ENCODE measurements at places on chromosomes 1 and 21.

DNA sequence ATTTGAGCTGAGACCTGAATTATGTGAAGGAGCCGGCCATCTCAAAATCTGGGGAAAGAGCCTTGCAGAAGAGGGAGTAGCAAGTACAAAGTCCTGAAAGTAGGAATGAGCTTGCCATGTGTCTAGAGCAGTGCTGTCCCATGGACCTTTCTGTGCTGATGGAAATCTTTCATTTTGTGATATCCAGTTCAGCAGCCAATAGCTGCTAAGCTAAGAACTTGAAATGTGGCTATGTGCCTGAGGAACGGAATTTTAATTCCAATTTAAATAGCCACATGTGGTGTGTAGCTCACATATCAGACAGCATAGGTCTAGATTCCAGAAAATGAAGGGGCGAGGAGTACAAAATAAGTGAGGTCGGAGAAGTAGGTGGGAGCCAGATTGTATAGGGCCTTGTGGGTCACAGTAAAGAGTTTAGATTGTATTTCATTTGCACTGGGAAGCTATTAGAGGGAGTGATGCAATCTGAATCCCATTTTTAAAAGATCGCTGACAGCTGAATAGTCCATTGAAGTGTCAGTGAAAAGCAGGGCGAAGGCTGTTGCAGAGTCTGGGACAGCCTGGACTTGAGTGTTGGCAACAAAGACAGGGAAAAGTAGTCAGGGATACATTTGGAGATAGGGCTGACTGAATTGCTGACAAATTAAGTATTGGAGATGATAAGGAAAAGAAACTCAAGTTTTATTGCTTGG lies 80.3 kb downstream of the TMEM200B start:
- DNase-seq, result no peak

DNA sequence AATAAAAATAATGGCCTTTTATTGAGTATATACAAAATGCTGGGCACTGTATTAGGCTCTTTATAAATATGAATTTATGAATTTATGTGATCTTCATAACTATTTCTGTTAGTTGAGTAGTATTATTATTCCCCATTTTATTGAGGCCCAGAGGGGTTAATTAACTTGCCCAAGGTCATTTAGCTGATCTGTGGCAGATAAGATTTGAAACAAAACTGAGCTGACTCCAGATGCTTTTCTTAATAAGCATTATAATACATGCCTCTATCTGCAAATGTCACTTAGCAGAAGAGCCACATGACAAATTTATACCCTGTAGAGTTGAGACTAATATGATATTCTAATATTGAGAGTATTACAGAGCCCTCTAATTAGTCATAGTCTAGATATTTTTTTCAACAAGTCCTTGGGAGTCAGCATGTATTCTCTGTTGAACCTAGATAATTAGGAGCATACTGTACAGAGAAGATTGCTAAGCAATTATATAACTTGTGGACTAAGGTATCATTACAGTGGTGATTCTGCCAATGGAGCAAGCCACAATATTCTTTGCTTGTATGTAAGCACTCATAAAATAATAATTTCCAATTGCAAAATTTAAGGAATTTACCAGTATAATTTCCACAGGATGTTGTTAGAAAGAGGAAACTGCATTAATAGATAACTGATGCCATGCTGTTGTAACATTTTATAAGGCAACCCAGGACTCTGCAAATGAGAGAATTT lies 112.0 kb downstream of the LRRC40 start:
- no peak for DNase-seq

GRCh38 chr1:13642306-13643004 lies 57.5 kb upstream of the PRDM2 start:
- no peak for DNase-seq

- no peak for DNase-seq
Measured at GRCh38 chr1:12851779-12852178, 3.3 kb upstream of the HNRNPCL1 start.

GRCh38 chr1:117573386-117574023 lies 32.3 kb upstream of the TENT5C start:
- DNase-seq, result no peak

- DNase-seq, result no peak
Measured at GRCh38 chr1:32224285-32224684, 2.1 kb downstream of the EIF3I start.

DNA sequence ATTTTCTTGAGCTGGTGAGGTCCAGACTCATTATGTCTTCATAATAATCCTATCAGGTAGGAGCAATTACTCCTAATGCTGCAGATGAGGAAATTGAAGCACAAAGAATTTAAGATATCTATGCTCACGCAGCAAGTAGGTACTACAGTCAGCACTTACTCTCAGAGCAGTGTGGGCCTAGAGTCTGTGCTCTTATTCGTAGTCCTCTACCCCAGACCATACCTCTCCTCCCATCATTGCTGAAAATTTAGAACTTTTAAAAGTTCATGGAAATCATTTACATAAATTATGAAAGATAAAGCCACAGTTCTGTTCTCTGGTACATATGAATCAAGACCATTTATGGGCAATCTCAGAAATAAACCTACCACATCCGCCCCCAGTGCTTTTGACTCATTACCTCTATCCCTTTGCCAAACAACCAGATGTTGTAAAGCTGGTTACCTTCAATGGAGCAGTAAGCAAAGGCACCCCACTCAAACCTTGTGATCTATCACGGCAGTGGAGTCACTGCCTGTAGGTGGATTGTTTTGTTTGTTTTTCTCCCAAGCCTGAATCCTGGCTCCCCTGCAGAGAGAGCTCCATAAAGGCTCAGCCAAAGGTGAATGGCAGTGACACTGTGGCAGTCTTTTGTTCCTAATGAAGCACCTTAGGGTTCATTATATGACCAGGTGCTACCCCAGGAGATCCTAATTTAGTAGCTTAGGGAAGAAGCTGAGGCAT lies 20.9 kb upstream of the MAN1A2 start:
- no peak for DNase-seq

GRCh38 chr1:201696217-201696761 lies 132.7 kb upstream of the IPO9 start:
- DNase-seq, result no peak

DNA sequence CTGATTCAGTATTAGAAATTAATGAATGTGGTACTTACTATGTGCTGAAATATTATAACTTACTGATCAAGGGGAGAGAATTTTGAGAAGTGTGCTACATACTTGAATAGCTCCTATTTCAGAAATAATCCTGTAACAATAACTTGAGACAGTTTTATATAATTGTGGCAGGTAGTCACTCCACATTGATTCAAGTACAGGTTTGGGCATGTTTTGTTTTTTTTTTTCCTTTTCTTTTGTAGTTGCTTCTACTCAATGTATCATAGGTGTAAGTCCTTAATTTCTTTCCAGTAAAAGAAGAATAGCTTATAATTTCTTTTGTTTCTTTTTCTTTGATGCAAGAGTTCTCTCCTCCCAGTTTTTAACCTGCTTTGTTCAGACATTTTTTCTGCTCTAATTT lies 86.1 kb upstream of the ADGRL2 start:
- no peak for DNase-seq

- DNase-seq, result no peak
Measured at GRCh38 chr1:214551436-214552173, at the start of gene PTPN14. TSS of gene PTPN14 (minus strand) at chr1:214551602. CDS start at chr1:214464803, 86,799 bp downstream.

- no peak for DNase-seq
Measured at GRCh38 chr1:44719318-44719717, 11.7 kb downstream of the RNU5D-1 start.

GRCh38 chr21:38669186-38669585 lies 136.5 kb upstream of the ETS2 start:
- no peak for DNase-seq

GRCh38 chr1:93000751-93001175 lies 39.5 kb upstream of the DIPK1A start:
- no peak for DNase-seq

- DNase-seq, result no peak
Measured at GRCh38 chr1:221740993-221741702, 741 bp downstream of the DUSP10 start.

DNA sequence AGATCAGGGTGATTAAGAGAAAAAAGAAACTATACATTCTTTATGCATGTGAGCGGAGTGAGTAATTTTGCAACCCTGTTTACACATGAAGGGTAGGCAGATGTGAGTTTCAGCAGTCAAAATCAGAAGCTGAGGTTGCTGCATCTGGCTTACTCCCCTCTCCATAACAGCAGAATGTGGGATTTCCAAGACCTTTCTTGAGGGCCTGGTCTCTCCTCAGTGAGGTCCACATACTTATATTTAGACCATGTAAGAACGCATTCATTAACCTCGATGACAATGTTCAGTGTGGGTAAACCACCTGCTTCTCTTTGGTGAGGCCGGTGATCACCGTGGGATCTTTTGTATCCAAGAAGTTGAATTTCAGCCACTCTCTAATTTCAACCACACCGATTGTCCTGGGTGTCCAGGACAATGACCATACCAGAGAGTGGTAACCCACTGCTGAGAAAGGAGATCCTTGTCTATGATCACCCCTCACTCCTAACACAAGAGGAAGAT lies 18.7 kb upstream of the RAP1A start:
- no peak for DNase-seq

All from stimulated activated CD8-positive, alpha-beta memory T cell treated with anti-CD3 and anti-CD28 coated beads, Interleukin-4, amount 100 ng/mL, for 24 hours (primary cell).